ENCODE measurements at places on chromosomes 2 and 18.

- DNase-seq: no peak
Observed at GRCh38 chr18:63567276-63567675, 19.9 kb upstream of the SERPINB13 start.

GRCh38 chr18:60698901-60699300 lies 326.3 kb upstream of the MC4R start:
- DNase-seq: no peak

DNA sequence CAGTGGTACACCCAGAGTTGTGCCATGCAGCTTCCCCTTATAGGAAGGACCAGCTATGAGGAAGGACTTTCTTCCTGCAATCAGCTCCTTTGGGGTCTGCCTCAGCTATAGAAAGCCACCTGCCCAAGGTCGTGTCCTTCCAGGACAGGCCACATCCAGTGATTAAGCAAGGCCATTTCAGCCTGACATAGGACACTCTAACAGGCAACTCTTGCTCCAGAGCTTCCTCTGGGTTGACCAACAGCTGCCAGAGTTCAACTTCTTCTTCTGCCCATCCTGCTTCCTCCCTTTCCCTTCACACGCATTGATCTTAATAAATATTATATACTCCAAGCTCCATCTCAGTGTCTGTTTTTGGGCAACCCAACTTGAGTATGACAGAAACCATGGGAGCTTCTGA lies 12.8 kb downstream of the LRP2 start:
- no peak for DNase-seq

- DNase-seq: no peak
Observed at GRCh38 chr2:81901017-81901416, 1596.5 kb upstream of the LRRTM1 start.

DNA sequence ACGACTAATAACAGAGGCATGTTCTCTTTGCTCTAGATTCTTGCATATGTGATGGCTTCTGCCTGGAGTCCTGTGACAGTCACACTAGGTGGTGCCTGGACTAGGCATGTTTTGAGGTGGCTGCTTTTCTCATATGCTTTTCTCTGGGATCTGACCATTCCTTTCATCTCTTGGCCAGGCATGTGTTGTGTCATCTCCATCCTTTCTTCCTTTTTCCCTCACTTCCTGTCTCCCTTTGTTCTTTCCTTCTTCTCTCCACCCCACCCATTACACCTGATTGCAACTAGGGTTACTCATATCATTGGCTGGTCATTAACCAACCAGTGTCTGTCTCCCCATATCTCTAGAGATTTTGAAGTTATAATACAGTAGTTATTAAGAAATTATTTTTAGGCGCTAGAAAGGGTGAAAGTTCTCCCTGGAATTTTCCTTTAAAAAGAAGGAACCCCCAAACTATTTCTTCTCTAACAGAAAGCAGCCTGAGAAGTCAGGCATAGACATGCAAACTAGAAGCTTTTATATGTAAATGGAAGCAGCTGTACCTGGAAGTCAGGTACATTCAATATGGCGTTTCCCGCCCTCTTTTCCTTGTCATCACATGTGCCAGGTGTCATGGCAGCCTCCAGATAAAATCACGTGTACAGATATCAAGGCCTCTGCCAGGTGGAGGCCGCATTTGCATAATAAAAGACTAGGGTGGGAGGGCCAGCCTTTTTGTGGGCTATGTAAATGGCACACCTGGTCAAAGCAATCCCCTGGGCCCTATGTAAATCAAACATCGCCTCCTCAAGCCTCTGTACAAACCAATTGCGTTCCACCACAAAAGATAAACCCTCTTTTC lies 220.4 kb upstream of the MEX3C start:
- DNase-seq: no peak

DNA sequence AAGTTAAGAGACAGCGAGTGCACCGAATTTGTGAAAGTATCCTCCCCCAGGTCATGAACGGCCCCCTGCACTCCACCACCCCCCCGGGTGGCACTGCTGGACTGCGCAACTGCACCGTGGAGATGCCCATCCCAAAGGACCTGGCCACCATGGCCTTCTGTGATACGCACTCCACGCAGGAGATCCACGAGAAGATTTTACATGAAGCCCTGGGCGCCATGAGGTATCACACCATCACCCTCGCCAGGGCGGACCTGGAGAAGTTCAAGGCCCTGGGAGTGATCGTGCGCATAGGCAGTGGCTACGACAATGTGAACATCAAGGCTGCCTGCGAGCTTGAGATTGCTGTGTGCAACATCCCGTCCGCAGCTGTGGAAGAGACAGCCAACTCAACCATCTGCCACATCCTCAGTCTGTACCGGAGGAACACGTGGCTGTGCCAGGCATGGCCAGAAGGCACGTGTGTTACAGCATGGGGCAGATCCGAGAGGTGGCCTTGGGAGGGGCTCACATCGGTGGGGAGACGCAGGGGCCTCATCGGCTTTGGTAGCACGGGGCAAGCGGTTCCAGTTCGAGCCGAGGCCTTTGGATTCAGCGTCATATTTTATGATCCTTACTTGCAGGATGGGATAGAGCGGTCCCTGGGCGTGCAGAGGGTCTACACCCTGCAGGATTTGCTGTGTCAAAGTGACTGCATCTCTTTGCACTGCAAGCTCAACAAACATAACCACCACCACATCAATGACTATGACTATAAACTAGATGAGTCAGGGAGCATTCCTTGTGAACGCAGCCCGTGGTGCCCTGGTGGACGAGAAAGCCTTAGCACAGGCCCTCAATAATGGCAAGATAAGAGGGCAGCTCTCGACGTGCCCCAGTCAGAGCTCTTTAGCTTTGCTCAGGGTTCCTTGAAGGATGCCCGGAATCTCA lies 290.8 kb upstream of the MC4R start:
- DNase-seq: no peak

DNA sequence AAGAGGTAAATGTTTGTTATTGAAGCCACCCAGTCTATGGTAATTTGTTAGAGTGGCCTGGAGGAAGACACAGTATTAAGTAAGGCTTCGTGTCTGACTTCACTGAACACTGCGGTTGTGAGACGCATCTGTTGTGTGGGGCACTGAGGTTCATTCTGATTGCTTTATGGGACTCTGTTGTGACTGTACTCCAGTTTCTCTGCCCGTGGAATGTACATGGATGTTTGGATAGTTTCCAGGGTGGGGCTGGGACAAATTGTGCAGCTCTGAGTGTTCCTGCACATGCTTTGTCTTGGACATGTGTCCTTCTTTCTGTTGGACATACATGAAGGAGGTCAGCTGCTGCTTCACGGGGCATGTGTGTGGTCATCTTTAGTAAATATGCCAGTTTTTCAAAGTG lies 58.6 kb downstream of the ODC1 start:
- DNase-seq: no peak

- DNase-seq: no peak
Observed at GRCh38 chr18:52054324-52054723, 285.7 kb upstream of the DCC start.

Data from stimulated activated CD8-positive, alpha-beta memory T cell treated with anti-CD3 and anti-CD28 coated beads, Interleukin-4, amount 100 ng/mL, for 1 hour (primary cell).